Fibroblast of lung (primary cell): ENCODE measurements at places on chromosomes 7 and 10.

DNA sequence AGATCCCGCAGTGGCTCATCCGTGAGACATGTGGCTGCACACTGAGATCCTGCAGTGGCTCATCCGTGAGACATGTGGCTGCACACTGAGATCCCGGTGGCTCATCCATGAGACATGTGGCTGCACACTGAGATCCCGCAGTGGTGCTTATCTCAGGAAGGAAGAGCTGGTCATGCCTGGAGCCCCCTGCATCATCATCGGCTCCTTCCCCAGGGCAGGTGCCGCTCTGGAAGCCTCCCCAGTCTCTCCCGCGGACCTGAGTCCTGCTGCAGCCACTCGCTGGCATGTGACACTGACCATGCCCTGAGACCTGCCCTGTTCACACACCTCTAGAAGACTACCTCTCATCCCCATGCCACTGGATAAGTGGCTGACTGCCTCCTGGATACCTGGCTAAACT is 181.3 kb downstream of the PTPRN2 start:
- DNase-seq: no peak

DNA sequence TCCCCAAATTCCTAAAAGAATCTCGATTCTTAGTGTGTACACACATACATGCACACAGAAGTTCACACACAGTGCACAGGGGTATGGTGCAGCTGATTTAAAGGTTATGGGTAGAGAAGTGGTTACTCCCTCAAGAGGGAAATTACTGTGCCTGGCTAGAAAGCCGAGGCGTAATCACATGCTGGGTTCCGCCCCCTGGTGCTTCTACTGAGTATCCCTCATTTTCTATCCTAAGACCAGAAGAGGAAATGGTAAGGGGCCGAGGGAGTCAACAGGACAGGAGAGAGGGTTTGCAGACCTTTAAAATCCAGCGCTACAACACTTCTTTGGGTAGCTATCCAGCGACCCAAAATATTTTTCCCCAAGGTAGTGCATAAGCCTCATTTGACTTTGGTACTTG is 147.3 kb upstream of the TMEM196 start:
- DNase-seq: no peak

DNA sequence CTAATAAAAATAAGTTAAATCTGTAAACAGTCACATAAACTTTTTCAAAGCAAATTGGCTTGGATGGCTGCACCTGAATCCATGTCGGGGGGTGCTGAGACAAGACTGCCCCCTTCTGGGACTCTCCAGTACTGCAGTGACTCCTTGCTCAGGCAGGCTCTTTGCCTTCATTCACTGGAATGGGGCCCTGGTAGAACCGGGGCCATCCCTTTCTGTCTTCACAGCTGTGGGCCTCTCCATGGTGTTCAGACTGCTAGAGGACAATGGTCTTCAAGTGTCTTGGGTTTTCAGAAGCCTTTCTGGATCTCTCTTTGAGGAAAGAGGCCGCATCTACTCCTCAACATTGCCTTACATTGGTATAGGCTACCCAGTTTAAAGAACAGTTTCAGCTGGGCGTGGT is 16.1 kb upstream of the IMPDH1 start:
- DNase-seq: peak; percentile 66

DNA sequence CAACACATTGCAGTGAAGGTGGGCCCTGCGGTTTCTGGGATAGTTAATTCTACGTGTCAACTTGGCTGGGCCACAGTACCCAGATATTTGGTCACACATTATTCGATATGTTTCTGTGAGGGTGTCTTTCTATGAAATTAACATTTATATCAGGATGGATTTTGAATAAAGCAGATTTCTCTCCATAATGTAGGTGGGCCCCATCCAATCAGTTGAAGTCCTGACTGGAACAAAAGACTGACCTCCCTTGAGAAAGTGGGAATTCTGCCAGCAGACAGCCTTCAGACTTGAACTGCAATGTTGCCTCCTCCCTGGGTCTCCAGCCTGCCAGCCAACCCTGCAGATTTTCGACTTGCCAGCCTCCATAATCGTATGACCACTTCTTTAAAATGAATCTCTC is 420.6 kb downstream of the PLXNA4 start:
- no peak for DNase-seq

- DNase-seq: peak; percentile 76
Measured at GRCh38 chr7:80634505-80634904, 3.9 kb upstream of the CD36 start.

GRCh38 chr7:155993420-155994278 is 181.4 kb upstream of the SHH start:
- DNase-seq: no peak

DNA sequence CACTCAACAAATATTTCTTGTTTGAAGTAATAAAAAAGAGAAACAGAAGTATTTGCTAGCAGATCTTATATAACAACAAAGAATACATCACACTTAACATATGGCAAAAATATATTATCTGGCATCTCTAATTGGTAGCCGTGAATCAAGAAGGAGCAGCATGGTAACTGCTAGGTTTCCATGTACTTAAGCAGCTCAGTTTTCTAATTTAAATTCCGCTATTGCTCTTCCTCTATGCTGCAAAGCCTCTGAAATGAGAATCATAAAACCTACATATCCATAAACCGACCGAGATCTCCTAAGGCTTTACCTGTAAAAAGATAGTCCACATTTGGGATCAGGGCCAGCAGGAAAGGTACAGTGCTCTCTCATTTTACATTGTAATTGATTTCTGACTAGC is 76.6 kb upstream of the PTPRZ1 start:
- no peak for DNase-seq

DNA sequence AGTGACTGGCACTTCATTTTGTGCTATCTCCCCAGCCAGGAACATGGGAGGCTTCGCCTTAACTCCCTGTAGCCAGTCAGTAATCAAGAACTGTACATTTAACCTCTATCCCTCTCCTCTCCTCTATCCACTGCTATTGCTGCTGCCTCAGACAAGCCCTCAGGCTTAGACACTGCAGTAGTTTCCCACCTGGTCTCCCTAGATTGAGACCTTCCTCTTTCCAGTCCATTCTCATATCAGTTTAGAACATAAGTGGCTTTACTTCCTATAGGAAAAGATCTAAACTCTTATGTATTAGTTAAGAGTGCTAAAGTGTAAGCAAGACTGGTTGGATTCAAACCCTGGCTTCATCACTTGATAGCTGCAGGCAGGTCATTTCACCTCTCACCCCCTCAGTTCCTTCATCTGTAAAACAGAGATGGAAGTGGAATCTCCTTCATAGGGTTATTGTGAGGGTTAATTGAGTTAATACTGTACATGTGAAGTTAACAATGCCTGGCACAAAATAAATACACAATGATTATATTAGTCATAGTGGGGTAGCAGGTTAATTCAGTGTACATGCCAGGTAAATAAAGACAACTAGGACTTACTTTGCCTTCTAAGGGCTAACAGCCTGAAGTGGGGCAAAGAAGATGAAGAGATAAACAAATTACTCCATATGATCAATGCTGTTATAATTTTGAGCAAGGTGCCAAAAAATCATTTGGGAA is 76.1 kb downstream of the ZNF277 start:
- no peak for DNase-seq

DNA sequence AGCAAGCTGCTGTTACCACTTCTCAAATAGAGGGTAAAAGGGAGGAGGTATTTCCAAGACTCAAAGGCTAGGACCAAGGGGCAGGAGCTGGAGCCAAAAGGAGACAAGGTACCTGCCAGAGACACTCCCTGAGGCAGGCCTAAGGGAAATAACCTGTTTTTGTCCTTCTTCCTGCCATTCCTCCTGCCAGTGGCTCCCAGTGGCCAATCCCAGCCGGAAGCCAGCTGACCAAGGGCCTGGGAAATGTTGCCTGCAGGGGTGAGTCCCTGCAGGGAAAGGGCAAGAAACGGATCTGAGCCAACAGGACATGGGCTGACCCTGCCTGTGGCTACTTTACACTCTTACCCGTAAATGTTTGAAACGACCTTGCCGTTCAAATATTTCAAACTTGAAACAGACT is 3.5 kb downstream of the CYTH3 start:
- DNase-seq: no peak

GRCh38 chr7:47351233-47352154 is 230.4 kb downstream of the TNS3 start:
- DNase-seq: no peak

GRCh38 chr10:96236090-96236478 is 35.3 kb downstream of the BLNK start:
- no peak for DNase-seq

GRCh38 chr7:32250471-32251260 is 180.5 kb upstream of the PDE1C start:
- DNase-seq: no peak

DNA sequence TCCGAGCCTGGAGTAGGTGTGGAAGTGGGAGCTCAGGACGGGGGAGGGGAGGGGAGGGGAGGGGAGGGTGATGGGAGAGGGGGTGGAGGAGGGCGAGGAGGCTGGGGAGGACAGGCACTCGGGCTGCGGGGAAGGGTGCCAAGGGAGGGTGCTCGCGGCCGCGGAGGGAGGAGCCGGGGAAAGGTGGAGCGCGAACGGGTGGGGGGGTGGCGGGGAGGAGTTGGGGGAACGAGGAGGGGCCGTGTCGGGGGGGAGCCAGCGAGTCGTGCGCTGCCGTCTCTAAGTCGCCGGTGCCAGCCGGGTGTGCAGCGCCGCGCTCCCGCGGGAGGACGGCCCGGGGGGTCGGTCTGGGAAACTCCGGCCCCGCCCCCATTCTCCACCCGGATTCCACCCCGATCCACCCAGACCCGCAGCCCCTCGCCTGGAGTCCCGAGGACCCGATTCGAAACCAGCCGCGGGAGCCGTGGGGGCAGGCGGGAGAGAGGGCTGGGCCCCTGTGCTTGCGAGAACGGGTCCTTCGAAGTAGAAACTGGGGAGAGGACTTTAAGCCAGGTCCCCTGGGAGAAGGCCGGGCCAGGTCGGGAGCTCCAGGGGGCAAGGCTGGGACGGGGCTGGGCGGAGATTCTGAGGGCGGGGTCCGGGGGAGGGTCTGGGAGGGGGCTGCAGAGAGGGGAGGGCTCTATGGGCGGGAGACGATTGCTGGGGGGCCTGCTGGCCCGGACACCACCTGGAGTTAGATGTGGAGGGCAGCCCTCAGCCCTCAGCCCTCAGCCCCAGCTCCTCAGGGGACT is at the start of gene ZNF467:
ZNF467 (minus strand) TSS at position 143 of the 791 bp plus-strand sequence. CDS start 2,556 bp downstream, outside the sequence.
- peak; percentile 62 for DNase-seq

- DNase-seq: peak; percentile 58
Measured at GRCh38 chr7:85474234-85474633, 287.4 kb upstream of the SEMA3D start.

DNA sequence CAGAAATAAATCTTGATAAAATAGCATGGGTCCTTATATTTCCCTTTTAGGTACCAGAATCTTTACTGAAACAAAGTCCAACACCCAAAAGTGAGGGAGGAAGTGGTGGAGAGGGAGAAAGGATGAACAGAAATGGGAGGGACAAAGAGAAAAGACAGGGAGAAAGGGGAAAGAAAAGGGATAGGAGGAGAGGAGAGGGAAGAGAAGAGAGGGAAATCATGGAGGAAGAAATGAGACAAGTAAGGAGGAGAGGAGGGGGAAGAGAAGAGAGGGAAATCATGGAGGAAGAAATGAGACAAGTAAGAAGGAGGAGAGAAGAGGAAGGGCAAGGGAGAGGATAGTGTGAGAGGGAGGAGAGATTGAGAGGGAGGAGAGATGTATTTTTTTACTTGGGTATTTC is 50.1 kb upstream of the ARL4A start:
- DNase-seq: no peak

DNA sequence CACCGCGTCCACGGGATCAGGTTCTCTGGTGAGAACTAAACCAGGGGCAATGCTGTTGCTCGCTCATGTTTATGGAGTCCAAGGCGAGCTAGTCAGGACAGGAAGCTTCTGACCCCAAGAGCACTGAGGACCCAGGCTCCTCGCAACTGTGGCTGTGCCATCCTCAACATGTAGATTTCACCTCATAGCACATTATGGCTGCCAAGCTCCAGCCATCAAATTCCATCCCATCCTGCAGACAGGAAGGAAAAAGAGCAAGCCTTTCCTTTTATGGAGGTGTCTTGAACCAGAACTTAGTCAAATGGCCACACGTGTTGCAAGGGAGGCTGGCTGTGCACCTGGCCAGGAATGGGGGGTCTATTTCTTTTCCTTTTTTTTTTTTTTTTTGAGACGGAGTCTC is 16.1 kb upstream of the NKX6-2 start:
- DNase-seq: no peak

- no peak for DNase-seq
Measured at GRCh38 chr7:102024005-102024768, 206.8 kb downstream of the CUX1 start.

DNA sequence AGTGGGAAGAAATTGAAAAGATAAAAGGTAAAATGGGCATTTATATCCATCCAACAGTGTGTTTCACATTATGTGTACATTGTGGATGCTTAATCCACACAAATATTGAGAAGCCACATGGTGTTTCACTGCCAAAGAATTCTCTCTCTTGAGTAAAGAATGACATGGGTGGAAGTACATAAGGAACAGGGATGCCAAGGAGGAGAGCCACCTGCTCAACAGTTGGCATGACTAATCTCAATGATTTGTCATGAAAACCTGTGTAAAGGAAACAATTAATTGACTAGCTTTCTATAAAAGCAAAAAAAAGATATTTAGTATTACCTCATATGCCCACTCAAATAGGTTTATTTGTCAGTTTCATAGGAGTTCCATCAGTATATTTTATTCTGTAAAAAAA is 43.1 kb downstream of the MAGI2 start:
- DNase-seq: no peak

DNA sequence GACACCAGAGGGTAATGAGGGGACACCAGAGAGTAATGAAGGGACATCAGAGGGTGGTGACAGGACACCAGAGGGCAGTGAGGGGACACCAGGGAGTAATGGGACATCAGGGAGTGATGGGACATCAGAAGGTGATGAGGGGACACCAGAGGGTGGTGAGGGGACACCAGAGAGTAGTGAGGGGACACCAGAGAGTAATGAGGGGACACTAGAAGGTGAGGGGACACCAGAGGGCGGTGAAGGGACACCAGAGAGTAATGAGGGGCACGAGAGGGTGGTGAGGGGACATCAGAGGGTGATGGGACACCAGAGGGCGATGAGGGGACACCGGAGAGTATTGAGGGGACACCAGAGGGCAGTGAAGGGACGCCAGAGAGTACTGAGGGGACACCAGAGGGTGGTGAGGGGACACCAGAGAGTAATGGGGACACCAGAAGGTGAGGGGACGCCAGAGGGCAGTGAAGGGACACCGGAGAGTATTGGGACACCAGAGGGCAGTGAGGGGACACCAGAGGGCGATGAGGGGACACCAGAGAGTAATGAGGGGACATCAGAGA is 10.6 kb downstream of the NACAD start:
- DNase-seq: no peak

GRCh38 chr10:127534496-127534895 is 14.6 kb upstream of the NPS start:
- no peak for DNase-seq

DNA sequence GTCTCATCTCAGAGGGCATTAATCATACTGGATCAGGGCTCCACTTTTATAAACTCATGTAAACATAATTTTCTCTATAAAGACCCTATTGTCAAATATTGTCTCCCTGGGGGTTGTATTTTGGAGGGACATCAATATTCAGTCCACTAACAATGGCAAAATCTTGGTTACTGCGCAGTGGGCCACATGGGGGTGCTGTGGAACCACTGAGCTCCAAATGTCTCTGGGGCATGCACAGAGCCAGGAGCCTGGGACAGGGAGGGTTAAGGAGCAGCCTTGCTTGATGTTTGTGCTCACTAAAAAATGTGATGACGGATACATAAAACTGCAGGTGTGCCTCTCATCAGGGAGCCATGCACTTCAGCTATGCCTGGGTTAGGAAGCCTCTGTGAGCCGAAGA is 62.1 kb upstream of the PRSS58 start:
- DNase-seq: no peak
